Activated CD8-positive, alpha-beta memory T cell treated with anti-CD3 and anti-CD28 coated beads, Interleukin-2, amount 10 ng/mL, durations not matched to agents 7 days and 5 days (primary cell): ENCODE measurements at places on chromosomes 3 and 15. TPM values are rescaled to one million over a fixed set of nuclear protein-coding genes. Genes with fewer than 3 reads are reported as not detected.

GRCh38 chr15:79067072-79067833 is 23.3 kb downstream of the RASGRF1 start:
- H3K27ac ChIP-seq, result no peak overlapping the region
- no peak for DNase-seq
- no peak overlapping the region for H3K4me3 ChIP-seq
- H3K4me1 ChIP-seq, result no peaks in the 10 kb centered on the region
- H3K27me3 ChIP-seq, result no peaks in the 10 kb centered on the region

ARIH1 gene
- total RNA-seq, result 143 TPM

GRCh38 chr3:55014906-55015305 is 87.0 kb upstream of the LRTM1 start:
- H3K27ac ChIP-seq, result no peak overlapping the region
- no peak for DNase-seq
- H3K27me3 ChIP-seq, result no peaks in the 10 kb centered on the region
- no peaks in the 10 kb centered on the region for H3K36me3 ChIP-seq

GRCh38 chr3:134356411-134357040 is 17.7 kb downstream of the AMOTL2 start:
- peaks cover 7% of the 10 kb centered on the region for H3K27me3 ChIP-seq
- no peak overlapping the region for H3K4me3 ChIP-seq
- no peaks in the 10 kb centered on the region for H3K36me3 ChIP-seq
- H3K27ac ChIP-seq, result no peak overlapping the region

GRCh38 chr3:194140520-194141414 is 4.8 kb downstream of the HES1 start:
- H3K4me3 ChIP-seq, result no peak overlapping the region

DNA sequence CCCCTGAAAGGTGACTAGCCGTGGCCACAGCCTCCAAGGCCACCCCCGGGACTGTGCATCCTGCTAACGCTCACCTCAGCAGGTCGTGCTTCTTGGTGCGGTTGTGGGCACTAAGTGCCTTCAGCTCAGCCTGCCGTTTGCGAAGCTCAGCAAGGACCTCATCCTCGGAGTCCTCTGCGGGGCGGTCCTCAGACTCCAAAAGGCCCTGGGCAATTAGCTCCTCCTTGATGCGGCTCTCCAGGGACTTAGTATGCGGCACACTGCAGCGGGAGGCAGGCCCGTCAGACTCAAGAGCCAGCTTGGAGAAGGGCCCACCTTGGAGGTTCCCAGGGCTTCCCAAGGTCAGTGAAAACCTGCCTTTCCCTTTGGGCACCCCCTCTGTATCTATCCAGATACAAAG is 8.3 kb downstream of the TADA3 start:
- no peaks in the 10 kb centered on the region for H3K27me3 ChIP-seq
- DNase-seq, result no peak

DNA sequence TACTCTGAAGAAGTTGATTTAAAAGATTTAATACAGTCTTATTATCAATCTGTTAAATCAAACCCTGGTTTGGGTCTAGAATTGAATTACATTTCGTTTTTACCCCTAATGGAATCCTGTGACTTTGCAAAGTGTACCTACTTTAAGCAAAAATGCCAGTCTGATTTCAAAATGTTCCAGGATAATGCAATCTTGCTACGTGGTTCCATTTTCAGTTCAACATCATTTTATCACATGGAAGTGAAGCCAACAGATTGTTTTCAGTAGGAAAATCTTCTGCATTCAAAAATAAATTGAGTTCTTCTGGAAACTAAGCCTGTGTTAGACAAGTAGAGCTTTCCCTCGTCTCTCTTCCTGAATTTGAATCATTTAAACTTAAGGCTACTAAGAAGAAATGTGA is 356.4 kb downstream of the CHST2 start:
- H3K36me3 ChIP-seq, result no peaks in the 10 kb centered on the region
- no peaks in the 10 kb centered on the region for H3K27me3 ChIP-seq
- no peak for DNase-seq
- no peaks in the 10 kb centered on the region for H3K4me1 ChIP-seq
- no peak overlapping the region for H3K4me3 ChIP-seq

GRCh38 chr3:126545544-126545943 is 13.2 kb downstream of the C3orf22 start:
- no peak overlapping the region for H3K27ac ChIP-seq
- no peak for DNase-seq
- no peaks in the 10 kb centered on the region for H3K36me3 ChIP-seq
- peaks cover 4% of the 10 kb centered on the region for H3K4me1 ChIP-seq
- H3K27me3 ChIP-seq, result peaks cover 17% of the 10 kb centered on the region

NUTM1 gene
- not detected for total RNA-seq

DNA sequence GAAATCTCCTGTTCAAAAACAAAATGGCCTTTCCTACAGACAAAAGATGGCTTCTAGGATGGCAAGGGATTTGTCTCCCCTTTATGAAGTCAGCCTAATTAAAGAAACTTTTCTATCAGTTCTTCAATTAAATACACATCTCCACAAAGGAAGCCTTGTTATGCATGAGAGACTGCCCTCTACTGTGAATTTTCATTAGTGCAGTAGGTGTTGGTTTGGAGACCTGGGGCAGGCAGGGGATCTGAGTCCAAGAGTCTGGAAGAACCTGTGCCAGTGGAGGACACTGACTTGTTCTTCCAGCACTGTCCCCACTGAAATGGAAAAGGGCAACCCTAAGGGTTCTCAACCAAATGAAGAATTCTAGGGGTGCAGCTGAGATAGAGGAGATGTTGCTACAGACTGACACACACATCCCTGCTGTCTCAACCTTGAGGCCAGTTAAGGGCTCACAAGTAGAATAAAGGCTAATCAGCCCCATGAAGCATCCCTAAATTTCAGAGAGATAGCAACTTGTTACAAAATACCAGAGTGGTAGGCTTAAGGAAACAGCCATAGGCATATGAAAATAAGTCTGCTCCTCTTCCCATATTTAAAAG is 174.0 kb upstream of the PRICKLE2 start:
- H3K36me3 ChIP-seq, result no peaks in the 10 kb centered on the region
- H3K27ac ChIP-seq, result no peak overlapping the region
- peaks cover 2% of the 10 kb centered on the region for H3K27me3 ChIP-seq
- no peaks in the 10 kb centered on the region for H3K4me1 ChIP-seq
